ENCODE measurements at places on chromosomes 2 and 18.

DNA sequence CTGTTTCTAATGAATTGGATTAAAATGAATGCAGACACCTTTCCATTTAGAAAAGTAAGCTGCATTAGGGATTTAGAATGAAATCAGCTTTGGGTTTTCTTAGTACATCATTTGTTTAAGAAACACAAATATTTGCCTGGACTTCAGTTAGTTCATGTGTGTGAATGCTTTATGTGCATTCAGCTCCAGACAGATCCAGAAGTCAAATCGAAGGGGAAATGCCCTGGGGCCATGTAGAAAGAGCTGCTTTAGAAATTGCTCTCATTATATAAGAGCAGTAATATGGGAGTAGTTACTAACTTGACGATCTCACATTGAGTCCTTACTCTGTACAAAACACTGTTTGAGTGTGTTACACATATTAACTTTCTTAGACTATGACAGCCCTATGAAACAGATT is 88.0 kb upstream of the TTC39C start:
- no peak for DNase-seq

DNA sequence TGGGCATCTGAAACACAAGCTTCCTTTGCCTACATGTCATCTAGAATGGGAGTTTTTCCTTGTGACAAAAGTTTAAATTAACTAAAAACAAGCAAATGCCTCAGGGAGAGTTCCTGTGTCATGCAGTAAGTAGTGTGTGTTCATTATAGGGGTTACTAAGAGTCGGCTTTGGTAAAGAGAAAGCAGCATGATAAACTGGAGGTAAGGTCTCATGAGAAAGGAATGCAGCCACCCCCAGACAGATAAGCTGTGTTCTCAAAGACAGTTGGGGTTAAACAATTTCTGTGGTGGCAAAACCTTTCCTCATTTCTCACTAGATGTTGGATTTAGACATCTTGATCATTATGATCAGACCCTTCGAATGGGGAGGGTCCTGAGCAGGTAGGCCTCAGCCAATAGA is 129.7 kb downstream of the MAP4K4 start:
- DNase-seq: no peak

- DNase-seq: no peak
Measured at GRCh38 chr2:46047290-46047689, 249.9 kb upstream of the EPAS1 start.

GRCh38 chr2:65919550-65920188 is 487.3 kb upstream of the SPRED2 start:
- no peak for DNase-seq

Measured in inflammatory macrophage (primary cell).